ENCODE measurements at places on chromosomes 12 and 14.

- H3K27ac ChIP-seq: no peak overlapping the region
- H3K27me3 ChIP-seq: no peaks in the 10 kb centered on the region
- peaks cover 7% of the 10 kb centered on the region for H3K36me3 ChIP-seq
- no peak overlapping the region for H3K4me3 ChIP-seq
Measured at GRCh38 chr14:89340200-89341181, 76.5 kb downstream of the FOXN3 start.

DNA sequence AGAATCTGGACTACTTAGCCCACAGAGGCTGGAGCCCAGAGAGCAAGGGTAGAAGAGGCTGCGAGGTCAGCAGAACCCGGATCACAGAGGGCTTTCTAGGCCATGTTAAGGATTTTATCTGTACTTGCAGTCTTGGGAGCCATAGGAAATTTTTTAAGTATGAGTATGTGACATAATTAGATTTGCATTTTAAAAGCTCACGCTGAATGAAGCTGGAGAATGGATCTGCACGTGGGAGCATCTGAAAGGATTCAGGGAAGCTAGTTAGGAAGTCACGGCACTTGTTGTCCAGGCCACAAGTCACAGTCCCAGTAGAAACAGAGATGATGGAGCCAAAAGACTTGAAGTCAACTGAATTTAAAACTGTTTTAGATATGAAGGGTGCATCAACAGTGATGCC, 14.1 kb downstream of the CORO1C start:
- H3K4me3 ChIP-seq: no peak overlapping the region
- peaks cover 2% of the 10 kb centered on the region for H3K36me3 ChIP-seq
- no peak overlapping the region for H3K27ac ChIP-seq
- H3K4me1 ChIP-seq: no peaks in the 10 kb centered on the region
- no peak for DNase-seq

GRCh38 chr14:78007160-78007559, 163.0 kb upstream of the NRXN3 start:
- no peak overlapping the region for H3K27ac ChIP-seq
- H3K4me3 ChIP-seq: no peak overlapping the region
- no peaks in the 10 kb centered on the region for H3K4me1 ChIP-seq
- H3K27me3 ChIP-seq: no peaks in the 10 kb centered on the region
- peaks cover 2% of the 10 kb centered on the region for H3K36me3 ChIP-seq

GRCh38 chr12:24460099-24460498, 488.8 kb downstream of the BCAT1 start:
- no peaks in the 10 kb centered on the region for H3K27me3 ChIP-seq
- DNase-seq: no peak
- no peak overlapping the region for H3K4me3 ChIP-seq
- no peaks in the 10 kb centered on the region for H3K4me1 ChIP-seq

- no peak overlapping the region for H3K27ac ChIP-seq
- H3K4me1 ChIP-seq: peaks cover 3% of the 10 kb centered on the region
- no peaks in the 10 kb centered on the region for H3K27me3 ChIP-seq
- H3K36me3 ChIP-seq: no peaks in the 10 kb centered on the region
Measured at GRCh38 chr14:70713096-70713495, 71.4 kb downstream of the TTC9 start.

DNA sequence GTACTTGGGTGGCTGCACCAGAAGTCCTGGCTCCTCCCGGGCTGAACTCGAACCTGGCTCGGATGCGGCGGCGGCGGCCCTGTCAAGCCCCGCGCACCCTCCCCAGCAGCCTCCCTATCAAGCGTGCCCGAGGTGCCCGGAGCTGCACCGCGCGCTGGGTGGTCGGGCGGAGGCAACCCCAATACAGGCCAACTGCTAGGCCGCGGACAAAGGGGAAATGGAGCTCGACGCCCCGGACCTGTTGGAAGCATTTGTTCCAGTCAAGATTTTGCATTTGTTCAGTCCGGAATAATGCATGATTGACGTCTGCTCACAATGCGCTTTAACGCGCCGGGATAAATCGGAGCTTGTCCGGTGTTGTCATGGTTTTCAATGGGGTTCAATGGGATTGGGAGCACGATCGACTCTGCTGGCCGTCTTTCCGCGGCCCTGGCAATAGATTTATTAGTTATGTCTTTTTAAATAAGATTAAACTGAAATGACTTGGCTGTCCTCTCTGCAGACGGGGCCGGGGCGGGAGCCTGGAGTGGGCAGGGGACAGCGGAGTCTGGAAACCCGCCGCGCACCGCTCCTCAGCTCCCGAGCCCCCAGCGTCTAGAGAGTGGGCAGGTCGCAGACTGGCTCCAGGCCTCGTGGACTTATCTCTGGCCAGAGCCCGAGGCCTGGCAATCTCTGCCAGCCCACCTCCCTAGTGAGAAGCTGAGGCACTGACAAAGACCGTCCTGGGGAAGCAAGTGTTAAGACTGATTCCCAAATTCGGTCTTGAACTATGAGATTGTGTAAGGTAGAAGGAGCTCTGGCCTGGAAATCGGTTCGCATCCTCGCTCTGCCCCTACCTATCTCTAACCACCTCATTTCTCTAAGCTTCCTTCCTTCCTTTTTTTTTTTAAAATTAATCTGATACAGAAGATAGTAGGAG, 1.7 kb upstream of the NKX2-8 start:
- H3K27ac ChIP-seq: no peak overlapping the region
- no peak overlapping the region for H3K4me3 ChIP-seq
- no peak for DNase-seq
- no peaks in the 10 kb centered on the region for H3K36me3 ChIP-seq
- peaks cover 67% of the 10 kb centered on the region for H3K27me3 ChIP-seq
- no peaks in the 10 kb centered on the region for H3K4me1 ChIP-seq

DNA sequence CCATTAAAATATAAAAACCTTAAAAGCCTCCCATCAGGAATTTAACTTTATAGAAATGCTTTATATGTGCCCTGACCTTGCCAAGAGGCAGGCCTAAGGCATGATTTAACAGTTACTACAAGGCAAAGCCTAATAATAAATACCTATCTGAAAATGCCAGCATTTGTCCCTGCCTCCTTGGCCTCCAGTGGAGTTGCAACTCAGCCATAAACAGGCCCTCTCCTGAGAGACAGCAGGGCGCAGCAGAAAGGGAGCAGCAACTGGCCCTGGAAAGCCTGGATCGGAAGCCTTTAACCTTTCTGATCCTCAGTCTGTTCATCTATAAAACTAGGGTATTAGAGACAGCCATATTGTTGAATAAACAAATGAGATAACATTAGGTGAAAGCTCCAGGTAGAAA, 324.4 kb downstream of the PAWR start:
- H3K36me3 ChIP-seq: no peaks in the 10 kb centered on the region
- no peaks in the 10 kb centered on the region for H3K27me3 ChIP-seq
- H3K27ac ChIP-seq: no peak overlapping the region

DNA sequence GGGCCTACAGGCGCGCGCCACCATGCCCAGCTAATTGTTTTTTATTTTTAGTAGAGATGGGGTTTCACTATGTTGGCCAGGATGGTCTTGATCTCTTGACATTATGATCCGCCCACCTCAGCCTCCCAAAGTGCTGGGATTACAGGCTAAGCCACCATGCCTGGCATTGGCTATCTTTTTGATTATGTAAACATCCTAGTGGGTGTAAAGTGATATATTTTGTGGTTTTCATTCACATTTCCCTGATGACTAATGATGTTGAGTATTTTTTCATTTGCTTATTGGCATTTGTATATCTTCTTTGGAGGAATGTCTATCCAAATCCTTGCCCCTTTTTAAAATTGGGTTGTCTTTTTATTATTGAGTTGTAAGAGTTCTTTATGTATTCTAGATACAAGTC, 16.3 kb downstream of the CREBL2 start:
- peaks cover 78% of the 10 kb centered on the region for H3K4me1 ChIP-seq
- H3K27ac ChIP-seq: no peak overlapping the region
- DNase-seq: no peak
- no peak overlapping the region for H3K4me3 ChIP-seq
- peaks cover 18% of the 10 kb centered on the region for H3K36me3 ChIP-seq

- peaks cover 16% of the 10 kb centered on the region for H3K4me1 ChIP-seq
- H3K27me3 ChIP-seq: peaks cover 2% of the 10 kb centered on the region
- DNase-seq: no peak
- H3K27ac ChIP-seq: no peak overlapping the region
- H3K36me3 ChIP-seq: peaks cover 33% of the 10 kb centered on the region
- no peak overlapping the region for H3K4me3 ChIP-seq
Measured at GRCh38 chr14:23058654-23059504, 1.6 kb upstream of the CDH24 start.

- H3K36me3 ChIP-seq: peaks cover 3% of the 10 kb centered on the region
- H3K4me1 ChIP-seq: no peaks in the 10 kb centered on the region
- peaks cover 5% of the 10 kb centered on the region for H3K27me3 ChIP-seq
- no peak overlapping the region for H3K27ac ChIP-seq
Measured at GRCh38 chr14:58587271-58587670, 50.5 kb upstream of the DACT1 start.

- H3K4me1 ChIP-seq: no peaks in the 10 kb centered on the region
- no peak for DNase-seq
- H3K27me3 ChIP-seq: no peaks in the 10 kb centered on the region
- H3K27ac ChIP-seq: no peak overlapping the region
- no peaks in the 10 kb centered on the region for H3K36me3 ChIP-seq
- H3K4me3 ChIP-seq: no peak overlapping the region
Measured at GRCh38 chr12:43145481-43145880, 406.5 kb downstream of the ADAMTS20 start.

DNA sequence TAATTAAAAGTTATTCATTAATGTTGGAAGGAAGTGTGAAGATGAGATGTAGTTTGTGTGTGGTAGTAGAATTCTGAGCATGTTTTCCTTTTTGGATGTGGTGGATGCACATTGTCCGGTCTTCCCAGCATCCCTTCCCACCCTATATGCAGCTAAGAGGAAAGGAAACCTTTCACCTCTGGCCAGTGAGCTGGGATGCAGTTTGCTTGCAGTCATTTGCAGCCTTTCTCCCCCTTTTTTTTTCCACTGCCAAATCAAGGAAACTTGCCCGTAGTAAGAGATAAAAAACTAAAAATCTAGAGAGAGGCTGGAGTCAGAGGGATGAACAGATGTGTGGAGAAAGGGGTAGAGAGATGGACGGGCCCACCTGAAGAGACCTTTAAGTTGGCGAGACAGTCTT, 72.5 kb upstream of the SLC38A2 start:
- H3K4me3 ChIP-seq: no peak overlapping the region

DNA sequence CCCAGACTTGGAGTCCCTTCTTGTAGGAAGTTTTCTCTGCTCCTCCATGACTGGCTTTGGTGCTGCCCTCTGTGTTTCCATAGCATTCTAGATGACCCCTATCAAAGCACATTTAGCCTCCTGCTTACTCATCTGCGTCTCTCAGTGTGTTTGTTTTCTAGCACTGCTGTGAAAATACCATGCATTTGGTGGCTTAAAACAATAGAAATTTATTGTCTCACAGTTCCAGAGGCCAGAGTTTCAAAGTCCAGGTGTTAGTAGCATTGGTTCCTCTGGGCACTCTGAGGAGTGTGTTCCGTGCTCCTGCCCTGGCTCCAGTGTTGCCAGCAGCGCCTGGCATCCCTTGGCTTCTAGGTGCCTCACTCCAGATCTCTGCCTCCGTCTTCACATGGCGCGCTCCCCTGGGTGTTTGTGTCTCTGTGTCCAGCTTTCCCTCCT, 86.1 kb downstream of the CACNA1C start:
- H3K36me3 ChIP-seq: no peaks in the 10 kb centered on the region
- no peak overlapping the region for H3K4me3 ChIP-seq
- H3K27ac ChIP-seq: no peak overlapping the region
- peaks cover 11% of the 10 kb centered on the region for H3K27me3 ChIP-seq
- DNase-seq: no peak

- H3K36me3 ChIP-seq: no peaks in the 10 kb centered on the region
- H3K27ac ChIP-seq: no peak overlapping the region
- peaks cover 7% of the 10 kb centered on the region for H3K27me3 ChIP-seq
- no peaks in the 10 kb centered on the region for H3K4me1 ChIP-seq
Measured at GRCh38 chr12:106602076-106602475, 19.3 kb downstream of the RFX4 start.

DNA sequence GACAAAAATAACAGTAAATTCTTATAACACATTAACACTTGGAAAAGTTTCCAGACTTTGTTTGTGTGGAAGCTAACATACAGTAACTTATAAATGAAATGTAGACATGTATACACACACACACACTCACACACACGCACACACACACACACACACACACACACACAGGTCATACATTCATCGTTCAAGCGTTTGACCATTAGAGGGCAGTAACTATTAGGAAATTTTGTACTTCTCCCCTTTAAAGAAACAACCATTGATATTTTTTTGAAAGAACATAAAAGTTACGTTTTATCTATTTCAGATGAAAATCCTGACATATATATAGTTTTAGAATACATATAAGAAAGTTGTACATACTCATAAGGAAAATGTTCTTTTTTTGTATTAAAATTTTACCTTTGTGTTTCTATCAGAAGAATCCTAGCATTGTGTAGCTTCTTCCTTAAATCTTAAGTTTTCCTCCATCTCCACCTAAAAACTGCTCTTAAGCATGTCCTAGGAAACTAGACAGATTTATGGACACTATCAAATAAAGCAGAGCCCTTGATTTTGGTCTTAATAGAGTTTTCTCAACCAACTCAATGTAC, 29.0 kb downstream of the PTPRQ start:
- no peak overlapping the region for H3K27ac ChIP-seq
- H3K4me1 ChIP-seq: no peaks in the 10 kb centered on the region
- no peaks in the 10 kb centered on the region for H3K27me3 ChIP-seq
- H3K4me3 ChIP-seq: no peak overlapping the region
- no peak for DNase-seq

GRCh38 chr14:45785240-45785639, 532.2 kb upstream of the MIS18BP1 start:
- H3K4me1 ChIP-seq: no peaks in the 10 kb centered on the region
- no peaks in the 10 kb centered on the region for H3K27me3 ChIP-seq
- H3K27ac ChIP-seq: no peak overlapping the region
- no peak for DNase-seq

- no peaks in the 10 kb centered on the region for H3K4me1 ChIP-seq
- no peak overlapping the region for H3K4me3 ChIP-seq
- no peaks in the 10 kb centered on the region for H3K36me3 ChIP-seq
- no peak for DNase-seq
- no peaks in the 10 kb centered on the region for H3K27me3 ChIP-seq
- H3K27ac ChIP-seq: no peak overlapping the region
Measured at GRCh38 chr14:83913476-83913875, 1616.5 kb upstream of the FLRT2 start.

GRCh38 chr14:104788161-104788818, 7.3 kb downstream of the AKT1 start:
- no peaks in the 10 kb centered on the region for H3K36me3 ChIP-seq
- H3K4me3 ChIP-seq: no peak overlapping the region
- peaks cover 22% of the 10 kb centered on the region for H3K4me1 ChIP-seq
- DNase-seq: no peak
- H3K27ac ChIP-seq: no peak overlapping the region

GRCh38 chr12:6074427-6074826, 50.0 kb downstream of the VWF start:
- peaks cover 22% of the 10 kb centered on the region for H3K27me3 ChIP-seq
- H3K27ac ChIP-seq: no peak overlapping the region
- peak overlapping the region; percentile 48 for H3K4me3 ChIP-seq
- H3K36me3 ChIP-seq: no peaks in the 10 kb centered on the region
- peak; percentile 27 for DNase-seq
- peaks cover 28% of the 10 kb centered on the region for H3K4me1 ChIP-seq

GRCh38 chr12:94172973-94173372, 24.6 kb downstream of the PLXNC1 start:
- H3K27ac ChIP-seq: no peak overlapping the region
- no peaks in the 10 kb centered on the region for H3K27me3 ChIP-seq
- peaks cover 11% of the 10 kb centered on the region for H3K36me3 ChIP-seq
- no peak for DNase-seq
- H3K4me1 ChIP-seq: peaks cover 60% of the 10 kb centered on the region

All from activated CD4-positive, alpha-beta memory T cell treated with anti-CD3 and anti-CD28 coated beads for 36 hours (primary cell).